ENCODE measurements at places on chromosomes 2 and 18.

DNA sequence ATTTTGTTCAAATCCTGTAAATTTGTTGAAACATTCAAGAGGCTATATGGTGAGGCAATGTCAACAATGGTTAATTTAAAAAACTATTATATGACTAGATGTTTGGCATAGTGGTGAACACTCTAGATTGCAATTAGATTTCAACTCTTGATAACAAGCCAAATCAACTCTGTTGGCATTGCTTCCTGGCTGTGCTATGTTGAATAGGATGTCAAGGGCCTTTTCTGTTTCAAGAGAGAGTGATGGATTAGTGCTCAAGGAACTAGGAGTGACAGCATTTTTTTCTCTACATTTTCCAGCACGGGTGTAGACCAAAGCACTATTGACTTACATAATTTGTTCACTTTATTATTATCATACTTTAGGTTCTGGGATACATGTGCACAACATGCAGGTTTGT, 172.4 kb upstream of the KCNH7 start:
- DNase-seq, result no peak

GRCh38 chr2:110660558-110660957, 17.3 kb downstream of the BUB1 start:
- DNase-seq, result no peak

DNA sequence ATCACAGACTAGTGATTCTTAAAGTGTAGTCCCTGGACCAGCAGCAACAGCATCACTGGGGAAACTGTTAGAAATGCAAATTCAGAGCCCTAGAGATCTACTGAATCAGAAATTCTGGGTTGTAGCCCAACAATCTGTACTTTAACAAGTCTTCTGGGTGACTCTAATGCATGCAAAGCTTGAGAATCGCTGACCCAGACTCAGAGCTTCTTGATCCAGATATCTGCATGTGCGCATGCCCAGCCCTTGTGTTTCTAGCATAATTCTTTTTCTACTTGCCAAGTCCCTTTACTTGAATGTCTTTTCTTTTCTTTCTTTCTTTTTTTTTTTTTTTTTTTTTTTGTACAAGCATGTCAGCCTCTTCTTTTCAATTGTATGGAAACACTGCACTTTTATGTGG, 60.4 kb downstream of the FIGN start:
- no peak for DNase-seq

- DNase-seq, result no peak
Observed at GRCh38 chr2:10897956-10898355, 13.8 kb upstream of the KCNF1 start.

DNA sequence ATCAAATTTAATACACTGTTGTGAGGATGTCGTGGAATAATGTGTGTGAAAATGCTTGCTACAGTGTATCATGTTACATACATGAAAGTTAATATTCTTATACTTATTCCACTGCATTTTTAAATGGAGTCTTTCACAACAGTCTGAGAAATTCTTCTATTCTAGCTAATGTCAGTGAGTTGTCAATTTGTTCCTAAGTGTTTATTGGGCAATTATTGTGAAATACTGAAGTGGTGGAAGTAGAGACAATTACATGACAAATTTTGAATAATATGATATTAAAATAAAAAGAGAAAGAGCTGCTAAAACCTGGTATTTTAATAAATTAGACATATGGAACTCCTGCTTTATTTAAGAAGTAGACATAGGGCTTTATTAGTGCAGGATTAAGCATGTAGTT, 176.1 kb downstream of the PTPRM start:
- DNase-seq, result no peak

GRCh38 chr2:231535961-231536360, 5.7 kb upstream of the NMUR1 start:
- DNase-seq, result no peak

- no peak for DNase-seq
Observed at GRCh38 chr2:215521031-215521430, 85.2 kb upstream of the FN1 start.

- no peak for DNase-seq
Observed at GRCh38 chr2:27378096-27378808, 2.3 kb downstream of the ZNF513 start.

DNA sequence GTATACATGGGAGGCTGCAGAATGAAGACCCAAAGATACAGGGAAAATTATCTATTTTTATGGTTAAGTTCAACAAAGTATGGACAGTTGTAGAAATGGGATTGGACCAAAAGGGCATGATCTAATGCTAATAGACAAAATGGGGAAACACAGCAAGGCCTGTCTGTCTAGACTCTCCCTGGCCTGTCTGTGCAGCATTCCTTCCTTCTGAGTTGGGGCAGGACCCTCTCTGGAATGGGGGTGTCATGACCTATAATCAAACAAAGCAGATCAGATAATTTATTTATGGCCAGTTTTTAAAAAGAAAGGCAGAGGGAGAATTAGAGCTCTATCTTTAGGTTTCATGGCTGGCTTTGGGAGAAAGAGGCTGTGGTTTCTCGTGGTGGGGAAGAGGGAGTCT, 104.4 kb downstream of the CTIF start:
- no peak for DNase-seq

GRCh38 chr2:109143214-109144187, 14.5 kb downstream of the SH3RF3 start:
- DNase-seq, result no peak

- DNase-seq, result no peak
Observed at GRCh38 chr2:219461047-219461514, 26.4 kb downstream of the SPEG start.

DNA sequence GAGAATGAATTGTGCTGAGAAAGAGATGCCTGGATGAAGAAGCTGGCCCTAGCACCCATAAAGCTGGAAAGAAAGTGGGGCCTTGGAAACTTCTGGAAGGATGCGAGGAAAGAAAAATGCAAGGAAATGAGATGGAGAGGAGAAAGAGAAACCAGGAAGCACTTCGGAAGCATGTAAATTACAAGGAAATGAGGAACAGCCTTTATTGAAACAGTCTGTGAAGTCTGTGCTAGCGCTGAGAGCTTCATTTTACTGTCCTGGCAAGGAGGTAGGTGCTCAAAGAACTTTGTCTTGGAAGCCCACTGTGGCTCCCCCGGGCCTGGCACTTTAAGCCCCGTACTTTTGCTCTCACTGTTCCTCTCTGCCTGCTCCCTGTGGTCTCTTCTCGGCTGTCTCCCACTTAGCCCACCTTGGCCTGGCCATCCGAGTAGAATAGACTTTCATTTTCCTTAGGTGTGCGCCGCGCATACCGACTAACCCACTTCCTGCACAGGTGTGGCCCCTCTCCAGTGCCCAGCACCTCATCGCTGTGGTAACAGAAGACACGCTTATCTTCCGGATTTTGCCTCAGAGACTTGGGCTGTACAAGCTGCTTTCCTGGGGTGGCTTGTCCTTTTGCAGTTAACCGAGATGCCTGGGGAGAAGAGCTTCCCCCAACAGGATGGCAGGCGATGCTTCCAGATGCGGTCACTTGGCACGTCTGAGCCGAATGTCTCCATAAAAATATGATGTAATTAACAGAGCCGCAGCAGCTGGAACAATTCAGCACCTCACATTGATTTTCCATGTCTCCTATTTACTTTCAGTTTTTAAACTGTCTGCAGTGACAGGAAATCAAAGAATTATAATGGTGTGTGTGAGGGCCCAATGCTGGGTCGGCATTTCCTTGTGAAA, 199.6 kb downstream of the HRH4 start:
- no peak for DNase-seq

DNA sequence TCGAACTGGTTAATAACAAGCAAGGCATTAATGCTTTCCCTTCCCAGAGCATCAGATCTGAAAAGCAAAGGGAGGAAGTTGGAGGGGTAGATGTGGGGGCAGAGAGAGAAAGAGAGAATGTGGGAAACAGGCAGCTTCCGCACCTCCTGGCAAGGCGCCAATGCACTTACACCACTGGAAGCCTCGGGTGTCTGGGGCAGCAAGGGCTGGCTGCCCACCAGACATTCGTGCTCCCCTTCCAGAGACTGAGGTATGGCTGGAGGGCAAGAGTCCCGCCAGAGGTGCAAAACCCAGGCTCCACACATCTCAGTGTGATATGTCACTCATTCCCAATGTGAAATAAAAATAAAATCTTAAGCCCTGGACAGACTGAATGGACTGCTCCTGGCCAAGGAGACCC, 46.4 kb downstream of the TEX51 start:
- DNase-seq, result no peak

DNA sequence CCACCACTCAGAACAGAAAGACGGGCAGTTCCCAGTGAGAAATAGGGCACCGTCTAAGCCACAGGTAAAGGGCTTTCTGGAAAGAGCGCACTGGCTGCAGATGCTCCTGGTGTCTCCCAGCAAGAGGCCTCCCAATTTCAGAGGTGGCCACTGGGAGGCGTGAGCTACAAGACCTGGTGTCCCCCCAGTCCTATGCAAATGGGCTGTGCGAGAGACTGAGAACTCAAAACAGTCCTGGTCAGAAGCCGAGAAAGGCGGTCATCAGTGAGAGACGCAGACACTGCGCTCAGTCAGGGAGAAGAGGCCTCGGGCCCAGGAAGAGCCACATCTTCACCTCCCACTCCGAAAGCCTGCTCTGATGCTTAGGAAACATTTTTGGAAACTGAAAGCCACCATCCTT, 179.5 kb downstream of the EIPR1 start:
- no peak for DNase-seq

DNA sequence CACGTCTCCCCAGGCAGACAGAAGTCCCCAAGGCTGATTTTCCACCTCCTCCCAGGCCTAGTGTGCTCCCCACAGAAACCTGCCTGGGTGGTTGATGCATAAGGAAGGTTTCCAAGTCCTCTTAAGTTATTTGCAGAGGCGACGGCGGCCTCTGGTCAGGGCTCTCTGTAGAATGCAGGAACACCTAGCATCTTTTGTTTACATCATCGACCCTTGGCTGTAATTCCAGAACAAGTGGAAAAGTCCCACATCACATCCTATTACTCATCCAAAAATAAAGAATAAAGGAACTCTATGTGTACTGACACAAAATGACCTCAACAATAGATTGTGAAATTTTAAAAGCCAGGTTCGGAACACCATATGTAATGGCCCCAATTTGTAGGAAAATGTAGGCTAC, 211.1 kb downstream of the ALPK2 start:
- no peak for DNase-seq

DNA sequence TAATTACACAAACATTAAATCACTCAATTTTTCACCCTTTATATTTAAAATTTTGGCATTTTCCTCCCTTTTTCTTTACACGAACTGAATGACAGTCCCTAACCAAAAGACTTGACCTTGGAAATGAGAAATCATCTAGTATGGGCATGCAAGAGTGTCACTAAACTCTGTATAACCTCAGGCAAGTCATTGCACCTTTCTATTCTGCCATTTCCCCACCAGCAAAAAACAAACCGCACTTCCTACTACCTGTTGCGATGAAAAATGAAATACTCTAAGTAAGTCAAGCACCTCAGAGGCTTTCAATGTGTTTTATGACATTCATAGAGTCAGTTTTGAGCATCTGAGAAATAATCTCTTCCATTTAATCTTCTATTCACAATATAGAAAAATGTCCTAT, 44.1 kb downstream of the ANKRD44 start:
- no peak for DNase-seq

DNA sequence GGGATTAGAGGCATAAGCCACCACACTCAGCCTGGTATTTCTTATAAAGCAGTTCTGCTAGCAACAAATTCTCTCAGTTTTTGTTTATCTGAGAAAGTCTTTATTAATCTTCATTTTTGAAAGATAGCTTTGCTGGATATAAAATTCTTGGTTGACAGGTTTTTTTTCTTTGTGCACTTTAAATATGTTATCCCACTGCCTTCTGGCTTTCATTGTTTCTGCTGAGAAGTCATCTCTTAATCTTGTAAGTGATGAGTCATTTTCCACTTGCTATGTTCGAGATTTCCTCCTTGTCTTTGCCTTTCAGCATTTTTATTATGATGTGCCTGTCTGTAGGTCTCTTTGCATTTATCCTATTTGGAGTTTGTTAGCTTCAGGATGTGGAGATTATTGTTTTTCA, 5.9 kb upstream of the ELAC1 start:
- no peak for DNase-seq

GRCh38 chr2:215695861-215696260, 260.0 kb upstream of the FN1 start:
- no peak for DNase-seq

DNA sequence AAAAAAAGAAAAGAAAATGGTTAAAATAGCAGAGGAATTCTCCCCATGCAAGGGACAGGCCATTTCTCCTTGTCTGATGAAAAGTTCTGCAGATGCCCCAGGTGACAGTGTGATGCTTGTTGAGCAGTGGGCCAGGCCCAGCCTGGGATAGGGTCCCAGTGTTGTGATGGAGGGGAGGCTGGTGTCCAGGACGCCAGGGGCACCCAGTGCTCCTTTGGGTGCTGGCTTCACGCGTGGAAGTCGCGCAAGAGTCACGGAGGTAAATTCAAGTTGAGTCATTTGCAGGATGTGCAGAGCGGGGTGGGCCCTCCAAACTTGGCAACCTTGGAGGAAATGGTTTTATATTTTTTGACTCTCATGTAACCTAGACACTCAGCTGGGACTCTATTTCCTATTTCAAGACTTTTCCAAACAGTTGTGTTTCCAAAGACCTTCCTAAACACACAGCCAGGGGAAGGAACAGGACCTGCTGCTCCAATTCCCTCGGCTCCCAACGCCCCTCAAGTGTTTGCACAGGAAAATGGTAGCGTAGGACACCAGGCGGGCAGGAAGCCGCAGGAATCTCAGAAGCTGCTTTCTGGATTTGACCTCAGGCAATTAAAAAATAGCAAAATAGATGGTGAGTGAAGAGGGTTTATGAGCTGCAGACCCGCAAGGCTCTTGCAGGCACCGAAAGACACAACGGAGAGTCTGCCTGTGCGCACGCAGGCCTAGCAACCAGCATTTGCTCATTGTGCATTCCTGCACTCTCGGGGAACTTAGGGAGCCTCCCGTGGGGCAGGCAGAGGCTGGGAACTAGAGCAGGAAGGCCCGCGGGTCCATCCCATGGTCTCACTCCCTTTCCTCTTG, 107.1 kb upstream of the ODC1 start:
- no peak for DNase-seq

- no peak for DNase-seq
Observed at GRCh38 chr2:98572676-98573075, 35.6 kb downstream of the COA5 start.

DNA sequence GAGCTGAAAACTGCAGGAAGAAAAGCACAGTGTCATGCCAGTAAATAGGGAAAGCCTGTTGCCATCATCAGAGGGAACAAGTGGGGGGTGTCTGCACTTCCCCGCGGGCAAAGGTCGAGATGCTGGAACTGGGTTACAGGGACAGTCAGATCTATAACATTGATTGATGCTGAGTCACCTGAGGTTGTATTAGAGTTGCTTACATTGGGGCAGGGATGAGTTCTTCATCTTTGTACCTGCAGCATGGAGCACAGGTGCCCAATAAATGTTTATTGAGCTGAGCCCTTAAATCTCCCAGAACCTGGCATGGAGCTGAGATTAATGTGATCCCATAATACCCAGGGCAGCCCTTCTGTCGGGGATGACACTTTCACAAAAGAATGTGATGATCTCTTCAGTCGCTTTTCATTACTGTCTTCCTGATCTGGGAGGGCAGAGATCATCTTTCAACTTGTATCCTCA, 5.9 kb upstream of the RNF152 start:
- DNase-seq, result no peak

DNA sequence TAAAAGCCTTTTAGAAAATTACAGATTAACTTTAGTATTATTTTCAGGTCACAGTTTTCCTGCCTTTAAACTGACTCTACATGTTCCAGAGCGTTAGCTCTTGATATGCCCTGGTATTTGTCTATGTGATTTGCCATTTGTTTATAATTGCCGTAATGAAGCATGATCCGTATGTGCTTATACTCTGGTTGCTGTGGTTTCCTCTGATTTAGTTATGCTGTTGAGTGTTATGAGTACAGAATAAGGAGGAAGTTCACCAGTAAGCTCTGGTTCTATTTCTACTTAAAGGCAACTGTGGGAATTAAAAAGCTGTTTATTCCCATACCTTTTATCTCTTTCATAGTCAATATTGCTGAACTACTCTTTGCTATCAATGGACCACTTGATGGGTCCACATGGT, 123.5 kb downstream of the OSBPL6 start:
- DNase-seq, result no peak

All from activated naive CD4-positive, alpha-beta T cell (primary cell).